ENCODE measurements at places on chromosomes 1 and 21.

GRCh38 chr1:110267260-110267659 lies 57.1 kb downstream of the KCNC4 start:
- DNase-seq = no peak

- no peak for DNase-seq
Observed at GRCh38 chr21:28239340-28239739, 753.3 kb downstream of the LTN1 start.

GRCh38 chr1:151992303-151993083 lies 1.2 kb downstream of the S100A10 start:
- peak; percentile 9 for DNase-seq

DNA sequence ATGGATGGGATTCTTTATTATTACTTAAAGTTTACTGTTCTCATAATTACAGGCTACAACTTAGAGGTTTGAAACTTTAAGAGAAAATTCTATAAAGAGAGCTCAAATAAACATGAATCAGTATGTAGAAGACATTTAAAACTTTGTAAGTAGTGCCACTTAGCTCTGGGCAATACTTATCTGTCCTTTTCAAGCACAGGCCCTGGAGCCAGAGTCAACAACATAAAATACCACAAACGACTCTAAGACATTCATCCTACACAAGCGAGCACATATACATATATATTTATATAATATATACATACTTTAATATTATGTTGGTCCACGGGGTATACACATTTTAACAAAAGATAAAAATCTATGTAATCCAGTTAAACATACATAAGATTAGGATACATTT lies 24.1 kb upstream of the TTC39A start:
- no peak for DNase-seq

- no peak for DNase-seq
Observed at GRCh38 chr1:216847397-216848036, 124.3 kb upstream of the ESRRG start.

- DNase-seq = no peak
Observed at GRCh38 chr1:233412812-233413211, 85.3 kb downstream of the MAP3K21 start.

DNA sequence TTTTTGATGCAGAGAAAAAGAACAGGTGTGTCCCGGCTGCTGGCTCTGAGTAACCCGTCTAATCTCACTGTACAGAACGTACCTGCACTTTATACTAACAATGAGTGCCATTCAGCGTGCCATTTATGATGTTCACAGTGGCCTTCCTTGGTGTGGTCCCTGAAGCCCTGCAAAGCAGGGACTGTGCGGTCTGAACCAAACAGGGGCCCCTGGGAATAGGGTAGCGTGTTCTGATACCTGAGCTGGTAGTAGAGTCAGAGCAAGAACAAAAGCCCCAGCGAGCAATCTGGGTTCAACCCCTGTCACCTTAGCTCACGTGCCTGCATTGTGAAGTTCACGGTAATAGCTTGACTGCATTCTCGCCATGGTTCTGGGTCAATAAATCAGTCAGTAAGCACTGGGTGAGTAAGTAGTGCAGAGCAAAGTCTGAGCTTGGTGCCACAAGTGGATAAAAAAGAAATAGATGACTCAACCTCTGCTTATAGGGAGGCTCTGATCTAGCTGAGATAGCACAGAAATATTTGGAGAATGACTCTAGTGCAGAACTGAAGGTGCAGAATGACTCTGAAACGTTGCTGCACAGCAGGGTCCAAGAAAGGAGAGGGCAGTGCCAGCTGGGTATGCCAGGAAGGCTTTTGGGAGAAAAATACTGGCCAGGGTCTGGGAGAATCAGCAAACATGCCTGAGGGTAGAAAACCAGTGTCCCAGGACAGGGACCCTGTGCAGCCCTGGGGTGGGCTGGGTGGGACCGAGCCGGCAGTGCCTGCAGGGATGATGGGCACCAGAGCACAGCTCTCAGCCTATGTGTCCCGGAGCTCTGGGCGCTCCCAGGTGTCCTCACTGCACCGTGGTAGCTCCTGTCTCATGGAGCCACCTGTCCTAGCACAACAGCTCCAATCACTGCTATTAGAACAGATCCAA lies 125.9 kb downstream of the RHOU start:
- DNase-seq = no peak

GRCh38 chr1:10753299-10753698 lies 43.1 kb downstream of the CASZ1 start:
- no peak for DNase-seq

DNA sequence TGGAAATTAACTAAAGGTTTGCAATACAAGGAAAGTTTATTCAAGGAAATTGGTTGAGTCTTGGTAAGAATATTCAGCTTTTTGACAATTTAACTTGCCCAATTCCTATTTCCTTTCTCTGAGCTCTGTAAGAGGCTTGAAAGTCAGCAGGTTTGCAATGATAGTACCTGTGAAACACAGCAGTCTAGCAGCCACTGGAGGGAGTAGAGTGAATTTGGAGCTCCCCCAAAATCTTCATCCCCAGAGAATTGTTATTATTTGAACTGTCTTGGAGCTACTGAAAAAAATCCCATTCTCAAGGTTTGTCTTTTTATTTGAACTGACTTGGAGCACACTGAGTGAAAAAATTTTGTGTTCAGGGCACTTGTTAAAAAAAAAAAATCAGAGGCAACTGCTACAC lies 654.2 kb upstream of the PKN2 start:
- no peak for DNase-seq

DNA sequence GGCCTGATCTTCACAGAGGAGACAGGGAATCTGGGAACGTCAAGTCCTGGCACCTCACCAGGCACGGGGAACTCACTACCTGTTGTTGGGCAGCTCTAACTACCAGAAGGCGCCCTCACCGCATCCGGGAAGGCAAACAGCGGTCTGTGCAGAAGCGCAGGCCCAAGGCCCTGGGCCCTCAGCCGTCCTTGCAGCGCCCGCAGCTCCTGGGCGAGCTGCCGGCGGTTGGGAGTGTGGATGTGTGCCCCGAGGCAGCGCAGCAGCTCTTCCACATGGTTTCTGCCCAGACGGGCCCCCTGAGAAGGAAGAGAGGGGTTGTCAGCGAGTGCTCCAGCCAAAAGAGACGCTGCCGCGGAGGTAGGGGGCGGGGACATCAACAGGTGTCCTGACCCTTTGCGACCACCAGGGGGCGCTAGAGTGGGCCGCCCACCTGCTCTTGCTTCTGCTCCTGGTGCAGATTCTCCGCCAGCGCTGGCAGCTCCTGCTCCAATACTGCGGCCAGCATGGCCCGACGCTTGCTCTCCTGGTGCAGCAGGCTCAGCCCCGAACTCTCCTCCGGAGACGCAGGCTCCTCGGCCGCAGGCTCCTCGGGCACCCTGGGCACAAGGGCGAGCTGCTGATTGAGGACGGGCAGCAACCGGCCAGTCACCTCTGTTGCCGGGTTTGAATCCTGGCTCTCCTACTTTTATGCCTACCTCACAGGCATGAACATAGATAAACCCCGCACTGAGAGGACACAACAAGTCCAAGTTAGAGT lies 9.3 kb downstream of the MAP3K6 start:
- peak; percentile 70 for DNase-seq

- DNase-seq = no peak
Observed at GRCh38 chr1:247173431-247173830, 1.6 kb upstream of the ZNF124 start.

DNA sequence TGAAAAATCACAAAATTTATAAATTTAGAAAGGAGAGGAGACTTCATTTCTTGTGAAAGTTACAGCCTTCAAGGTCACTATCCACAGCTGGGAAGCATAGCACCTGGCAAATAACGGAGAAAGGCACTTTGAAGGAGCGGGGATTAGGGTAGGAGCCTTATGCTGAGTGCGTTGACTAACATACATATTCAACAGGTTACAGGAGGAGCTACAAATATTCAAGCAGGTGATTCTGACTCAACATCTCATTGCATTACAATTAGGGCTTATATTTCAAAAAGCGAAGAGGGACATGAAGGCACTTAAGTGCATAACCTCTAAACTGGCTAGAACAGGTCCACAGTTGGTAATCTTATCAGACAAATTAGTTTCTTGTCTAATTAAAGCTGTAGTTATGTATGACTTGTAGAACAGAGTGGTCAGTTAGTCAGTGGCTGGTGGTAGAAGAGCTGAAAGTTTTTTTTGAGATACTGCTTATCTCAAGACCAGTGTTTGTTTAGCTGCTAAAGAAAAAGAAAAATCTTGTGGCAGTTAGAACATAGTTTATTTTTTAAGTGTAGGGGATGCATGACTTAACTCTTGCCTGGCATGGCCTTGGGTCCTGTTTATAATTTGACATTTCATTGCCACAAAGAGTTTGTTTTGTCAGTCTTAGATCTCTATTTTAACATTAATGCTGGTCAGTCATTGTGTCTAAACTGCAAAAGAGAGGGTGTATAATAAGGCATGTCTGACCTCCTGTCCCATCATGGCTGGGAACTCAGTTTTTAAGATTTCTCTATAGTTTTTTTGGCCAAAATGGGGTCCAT lies 311.5 kb downstream of the DUSP10 start:
- DNase-seq = no peak

GRCh38 chr1:31488528-31488927 lies 75.5 kb downstream of the SERINC2 start:
- no peak for DNase-seq
